ENCODE measurements at places on chromosomes 6 and 20.

DNA sequence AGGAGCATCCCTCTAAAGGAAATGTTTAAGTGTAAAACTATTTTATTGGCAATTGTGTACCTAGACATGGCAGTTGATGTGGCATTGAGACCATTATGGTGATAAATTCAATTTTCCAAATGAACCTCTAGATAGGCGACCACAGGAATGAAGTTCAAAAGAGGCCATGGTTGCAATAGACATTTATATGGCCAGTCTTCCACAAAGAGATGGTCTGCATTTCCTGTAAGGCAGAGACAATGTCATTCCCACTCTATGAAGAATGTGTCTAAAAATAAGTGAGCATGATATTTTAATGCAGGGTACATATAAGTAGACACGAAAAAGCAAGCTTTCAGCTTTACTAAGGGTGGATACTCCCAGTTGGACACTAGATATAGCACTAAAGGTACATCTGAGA lies 40.9 kb downstream of the THEMIS start:
- DNase-seq, result no peak

DNA sequence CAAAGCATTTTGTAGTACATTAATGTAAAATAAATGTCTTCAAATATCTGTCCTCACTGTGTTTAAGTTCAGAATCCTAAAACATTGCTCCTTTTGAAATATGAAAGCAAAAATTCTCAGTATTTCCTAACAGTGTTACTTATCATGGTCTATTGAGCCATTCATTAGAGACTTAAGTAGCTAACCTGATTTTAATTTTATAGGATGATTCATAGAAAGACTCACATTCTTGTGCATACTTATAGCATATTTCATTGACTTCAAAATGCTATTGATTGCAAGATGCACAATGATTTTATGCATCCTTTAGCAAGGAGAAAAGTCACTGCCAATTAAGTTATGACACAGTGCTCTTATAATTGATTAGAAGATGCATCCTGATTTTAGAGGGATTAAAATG lies 85.7 kb downstream of the HIVEP1 start:
- no peak for DNase-seq

GRCh38 chr20:34269996-34270627 lies 28.9 kb downstream of the ASIP start:
- DNase-seq, result no peak

- peak; percentile 42 for DNase-seq
Measured at GRCh38 chr6:85465762-85466161, 15.9 kb downstream of the NT5E start.

GRCh38 chr6:15770347-15771143 lies 107.7 kb upstream of the DTNBP1 start:
- no peak for DNase-seq

DNA sequence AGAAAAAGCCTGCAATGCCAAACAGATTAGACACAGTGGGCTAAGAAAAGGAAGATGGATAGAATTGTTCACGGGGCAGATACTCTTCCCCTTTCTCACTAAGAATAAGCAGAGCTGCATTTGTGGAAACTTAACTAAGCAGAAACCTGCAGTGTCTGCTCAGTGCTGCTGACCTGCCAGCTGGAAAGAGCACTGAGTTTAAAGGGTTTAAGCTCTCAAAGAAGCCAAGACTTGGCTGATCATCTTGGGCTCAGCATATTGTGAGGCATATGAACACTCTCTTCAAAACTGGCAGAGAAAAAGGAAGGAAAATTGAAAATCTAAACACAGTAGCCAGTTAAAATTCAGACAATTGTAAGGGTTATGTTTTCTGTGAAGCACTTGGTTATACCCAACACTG lies 711.1 kb upstream of the EPHA7 start:
- no peak for DNase-seq

DNA sequence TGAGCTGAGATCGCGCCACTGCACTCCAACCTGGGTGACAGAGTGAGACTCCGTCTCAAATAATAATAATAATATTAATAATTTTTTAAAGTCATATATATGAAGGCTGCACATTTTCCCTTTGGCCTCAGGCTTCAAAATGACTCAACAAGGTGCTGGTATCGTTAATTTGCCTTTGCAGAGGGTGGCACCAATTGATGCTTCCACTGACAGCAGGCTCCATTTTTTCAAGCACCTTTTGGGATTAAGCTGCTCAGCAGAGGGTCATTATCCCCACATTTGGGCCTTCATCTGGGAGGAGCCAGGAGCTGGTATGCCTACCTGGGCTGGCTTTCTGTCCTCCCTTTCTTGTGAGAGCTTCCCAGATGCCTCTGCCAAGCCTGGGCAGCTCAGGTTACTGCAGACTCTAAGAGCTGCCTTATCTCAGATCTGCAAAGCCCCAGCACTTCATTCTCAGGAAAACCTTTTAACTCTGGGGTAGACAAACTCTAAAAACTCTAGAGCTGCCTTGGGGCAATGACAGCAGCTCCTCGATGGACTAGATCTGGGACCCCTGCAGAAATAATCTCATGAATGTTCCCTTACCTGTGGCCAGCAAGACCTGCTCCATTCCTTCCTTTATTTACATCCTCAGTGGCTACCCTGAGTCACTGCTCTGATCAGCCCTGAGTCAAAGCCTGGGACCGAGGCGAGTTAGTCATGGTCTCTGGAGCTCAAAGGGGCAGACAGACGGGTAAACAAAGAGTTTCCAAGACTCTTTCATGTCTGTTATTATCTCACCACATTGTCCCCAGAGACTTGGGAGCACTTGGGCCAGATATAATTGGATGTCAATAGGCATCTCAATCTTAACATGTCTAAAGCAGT lies 80.0 kb upstream of the EYA2 start:
- DNase-seq, result no peak

- DNase-seq, result no peak
Measured at GRCh38 chr6:119436583-119436982, 87.0 kb upstream of the MAN1A1 start.

DNA sequence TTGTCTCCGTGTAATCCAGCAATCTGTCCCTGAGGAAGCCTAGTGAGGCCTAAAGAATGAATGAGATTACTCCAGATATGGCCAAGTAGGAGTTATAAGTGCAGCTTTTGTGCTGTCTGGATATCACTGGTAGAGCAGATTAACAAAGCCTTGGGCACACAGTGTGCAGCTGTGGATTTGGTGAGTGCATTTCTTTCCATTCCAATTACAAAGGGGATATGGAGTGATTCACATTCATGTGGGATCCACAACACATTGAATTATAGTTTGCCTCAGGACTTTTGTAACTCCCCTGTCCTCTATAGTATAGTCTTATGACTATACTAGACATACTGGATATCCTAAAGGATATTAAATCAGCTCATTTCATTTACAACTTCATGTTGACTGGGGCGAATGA lies 47.1 kb downstream of the HLA-F start:
- no peak for DNase-seq

DNA sequence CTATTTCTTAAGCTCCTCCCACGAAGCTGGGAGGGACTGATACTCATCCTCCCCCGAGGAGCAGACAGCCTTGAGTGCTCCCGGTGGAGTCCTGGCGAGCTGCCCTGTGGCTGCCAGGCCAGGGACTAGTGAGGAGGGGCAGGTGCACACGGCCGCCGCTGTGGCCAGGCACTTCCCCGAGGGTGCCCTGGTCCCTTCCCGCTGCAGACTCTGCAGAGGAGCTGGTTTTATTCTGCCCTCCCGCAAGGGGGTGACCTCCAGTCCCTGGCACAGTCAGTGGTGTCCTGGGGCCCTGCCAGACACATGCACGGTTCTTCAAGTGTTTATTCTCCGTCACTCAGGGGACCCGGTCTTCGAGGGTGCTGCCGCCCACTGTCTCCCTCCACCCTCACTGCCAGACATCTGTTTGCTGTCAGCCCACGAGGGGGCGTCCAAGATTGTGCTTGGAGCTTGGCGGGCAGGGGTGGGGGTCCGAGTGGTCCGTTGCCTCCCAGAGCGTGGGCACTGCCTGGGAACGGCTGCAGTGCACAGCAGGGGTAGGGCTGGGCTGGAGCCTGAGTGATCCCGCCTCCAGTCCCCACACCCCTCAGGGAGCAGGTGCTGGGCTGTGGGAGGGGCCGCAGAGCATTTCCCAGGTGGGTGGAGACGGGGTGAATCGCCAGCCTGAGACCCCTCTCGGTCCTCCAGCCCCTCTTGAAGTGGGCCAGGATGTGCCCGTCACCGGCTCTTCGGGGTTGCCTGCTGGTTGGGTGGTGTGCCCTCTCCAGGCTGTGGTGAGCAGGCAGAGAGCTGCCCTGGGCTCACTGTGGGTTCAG lies 3.1 kb upstream of the CABLES2 start:
- peak; percentile 86 for DNase-seq

GRCh38 chr6:4057036-4057435 lies 21.9 kb downstream of the FAM217A start:
- DNase-seq, result no peak

GRCh38 chr6:162267641-162268040 lies 459.9 kb downstream of the PRKN start:
- DNase-seq, result no peak

DNA sequence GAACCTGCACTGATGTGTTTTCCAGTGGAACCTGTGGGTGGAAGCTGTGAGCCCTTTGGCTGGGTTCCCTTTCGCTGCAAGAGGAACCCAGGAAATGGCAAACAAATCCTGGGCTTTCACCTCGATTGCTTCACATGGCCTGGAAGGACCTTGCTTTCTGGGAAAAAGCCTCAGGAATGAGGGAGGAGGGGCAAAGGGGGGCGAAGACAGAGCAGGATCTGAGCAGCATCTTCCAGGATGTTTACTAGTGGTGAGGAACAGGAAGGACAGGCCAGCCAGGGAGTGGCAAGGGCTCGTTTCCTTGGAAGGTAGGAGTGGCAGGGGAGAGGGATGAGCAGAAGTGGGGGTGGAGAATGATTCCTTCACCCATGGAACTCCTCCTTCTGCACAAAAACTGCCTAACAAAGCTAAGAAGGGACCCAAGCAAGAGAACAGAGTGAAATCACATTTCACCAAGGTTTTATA lies 5.9 kb downstream of the SLC2A10 start:
- DNase-seq, result no peak

- no peak for DNase-seq
Measured at GRCh38 chr6:158610319-158610968, 34.1 kb downstream of the DYNLT1 start.

GRCh38 chr6:10465629-10466499 lies 51.0 kb upstream of the TFAP2A start:
- peak; percentile 65 for DNase-seq

DNA sequence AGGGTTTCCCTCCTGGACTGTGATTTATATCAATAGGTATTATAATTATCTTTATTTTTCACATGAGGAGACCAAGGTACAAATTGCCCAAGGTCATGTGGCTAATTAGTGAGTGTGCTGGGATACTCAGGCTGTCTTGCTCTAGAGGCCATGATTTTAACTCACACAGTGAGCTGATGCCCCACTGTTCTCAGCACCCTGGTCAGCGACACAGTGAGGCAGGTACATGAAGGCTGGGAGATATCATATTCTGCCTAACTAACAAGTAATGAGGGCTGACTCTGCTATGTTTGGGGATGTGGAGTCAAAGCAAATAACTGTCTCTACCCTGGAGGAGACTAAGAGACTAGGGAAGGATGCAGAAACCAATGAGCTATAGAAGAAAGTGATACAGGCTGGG lies 501.1 kb downstream of the PTPRT start:
- DNase-seq, result peak; percentile 4

DNA sequence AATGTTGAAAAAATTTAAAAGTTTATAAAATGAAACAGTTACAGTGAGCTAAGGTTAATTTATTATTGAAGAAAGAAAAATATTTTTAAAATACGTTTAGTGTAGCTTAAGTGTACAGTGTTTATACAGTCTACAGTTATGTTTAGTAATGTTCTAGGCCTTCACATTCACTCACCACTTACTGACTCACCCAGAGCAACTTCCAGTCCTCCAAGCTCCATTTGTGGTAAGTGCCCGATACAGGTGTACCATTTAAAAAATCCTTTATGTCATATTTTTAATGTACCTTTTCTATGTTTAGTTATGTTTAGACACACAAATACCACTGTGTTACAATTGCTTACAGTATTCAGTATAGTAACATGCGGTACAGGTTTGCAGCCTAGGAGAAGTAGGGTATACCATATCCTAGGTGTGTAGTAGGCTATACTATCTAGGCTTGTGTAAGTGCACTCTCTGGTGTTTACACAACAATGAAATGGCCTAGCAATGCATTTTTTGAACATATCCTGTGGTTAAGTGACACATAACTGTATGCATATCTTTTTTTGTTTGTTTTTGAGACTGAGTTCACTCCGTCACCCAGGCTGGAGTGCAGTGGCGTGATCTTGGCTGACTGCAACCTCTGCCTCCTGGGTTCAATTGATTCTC lies 26.3 kb downstream of the FLRT3 start:
- DNase-seq, result no peak

GRCh38 chr6:144952456-144953240 lies 667.5 kb downstream of the UTRN start:
- DNase-seq, result no peak

DNA sequence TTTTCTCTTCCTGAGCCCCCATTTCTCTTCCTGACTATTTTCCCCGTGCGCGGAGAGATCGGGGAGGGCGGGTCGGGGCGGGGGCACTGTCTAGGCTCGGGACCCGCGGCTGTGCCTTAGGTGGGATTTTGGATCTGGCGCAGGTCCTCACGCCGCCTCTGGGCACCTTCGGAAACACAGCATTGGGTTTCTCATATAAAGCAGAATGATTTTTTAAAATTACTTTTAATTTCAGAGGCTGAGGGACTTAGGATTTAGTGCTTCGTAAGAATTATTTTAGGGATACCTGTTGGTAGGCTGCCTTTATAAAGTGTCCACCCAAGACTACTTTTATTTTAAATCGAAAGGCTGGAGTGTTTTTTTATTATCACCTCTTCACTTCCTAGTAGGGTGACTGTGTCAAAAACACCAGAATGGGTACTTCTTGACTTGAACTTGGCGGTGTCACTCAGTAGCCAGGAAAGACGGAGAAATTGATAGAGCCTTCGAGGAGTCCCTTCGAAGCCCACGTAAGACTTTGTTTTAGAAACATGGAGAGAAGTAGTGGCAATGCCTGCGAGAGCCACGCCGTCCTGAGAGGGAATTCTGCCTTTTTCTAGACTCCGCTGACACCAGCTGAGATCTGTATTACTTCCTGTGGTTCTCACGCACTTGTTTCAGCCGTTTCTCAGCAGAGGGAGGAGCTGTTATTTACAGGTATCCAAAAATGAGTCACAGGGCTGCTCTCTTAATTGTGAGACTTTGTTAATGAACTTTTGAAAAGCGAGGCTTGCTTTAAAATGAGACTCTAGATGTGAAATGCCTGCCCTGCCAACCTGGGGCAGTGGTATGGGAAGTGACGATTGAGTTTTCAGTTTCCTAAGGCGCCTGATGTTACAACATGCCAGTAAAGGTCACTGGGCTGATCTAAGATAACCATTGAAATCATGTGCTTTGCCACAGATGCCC lies 667 bp downstream of the STX11 start:
- DNase-seq, result peak; percentile 59

DNA sequence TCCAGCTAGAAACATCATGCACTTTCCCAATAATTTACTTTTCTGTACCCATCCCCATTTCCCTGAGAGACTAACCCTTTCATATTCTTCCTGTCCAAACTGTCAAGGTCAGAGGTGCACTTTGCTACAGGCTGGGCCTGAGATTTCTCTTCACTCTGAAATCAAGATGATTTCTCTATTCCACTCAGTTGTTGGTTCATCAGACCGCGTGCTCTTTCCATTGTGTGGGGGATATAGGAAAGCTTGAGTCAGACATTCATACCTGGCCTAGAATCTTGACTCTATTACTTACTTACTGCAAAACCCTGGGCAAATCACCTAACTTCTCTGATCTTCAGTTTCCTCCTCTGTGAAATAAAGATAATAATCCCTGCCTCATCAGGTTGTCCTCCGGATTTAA lies 4.7 kb upstream of the ZDHHC14 start:
- DNase-seq, result no peak

- no peak for DNase-seq
Measured at GRCh38 chr20:5451643-5452210, 135.0 kb upstream of the PROKR2 start.

Measured in RPMI8226 (cell line).